Smooth muscle cell of the pulmonary artery (primary cell): ENCODE measurements at places on chromosomes 13 and 19. TPM values are rescaled to one million over a fixed set of nuclear protein-coding genes. Genes with fewer than 3 reads are reported as not detected.

OBI1 gene
- 8.2 and 10.7 TPM in 2 replicates for total RNA-seq

PABPC3 gene
- total RNA-seq: 0.10 and 0.13 TPM in 2 replicates

CBY2 gene
- total RNA-seq: not detected in 2 replicates

MYH14 gene
- 0.03 and 0.13 TPM in 2 replicates for total RNA-seq

COL4A1 gene
- total RNA-seq: 1,079 and 2,000 TPM in 2 replicates

RNF225 gene
- 0.13 TPM in 1 of 2 replicates, not detected in the other for total RNA-seq

STOML3 gene
- not detected in 2 replicates for total RNA-seq

OR7G1 gene
- not detected in 2 replicates for total RNA-seq

NLRP12 gene
- not detected in 2 replicates for total RNA-seq

SERPINE3 gene
- total RNA-seq: not detected in 2 replicates

KLK11 gene
- total RNA-seq: not detected in 2 replicates

CEACAM8 gene
- total RNA-seq: not detected in 2 replicates

ZNF546 gene
- total RNA-seq: 6.2 and 8.4 TPM in 2 replicates

SLITRK6 gene
- 0.39 and 0.53 TPM in 2 replicates for total RNA-seq

OR10H1 gene
- not detected in 2 replicates for total RNA-seq

CBARP gene
- total RNA-seq: 2.3 and 7.7 TPM in 2 replicates

INAFM1 gene
- total RNA-seq: 3.0 and 3.9 TPM in 2 replicates

ONECUT3 gene
- not detected in 2 replicates for total RNA-seq

LATS2 gene
- 15.7 and 16.6 TPM in 2 replicates for total RNA-seq

PRKCG gene
- 0.07 TPM in 1 of 2 replicates, not detected in the other for total RNA-seq

ZIK1 gene
- total RNA-seq: 5.2 and 6.8 TPM in 2 replicates

URAD gene
- not detected in 2 replicates for total RNA-seq

LMTK3 gene
- 0.33 and 0.89 TPM in 2 replicates for total RNA-seq

CEACAM3 gene
- total RNA-seq: not detected in 2 replicates

PALM gene
- 5.2 and 18.2 TPM in 2 replicates for total RNA-seq

SLC1A5 gene
- 122 and 169 TPM in 2 replicates for total RNA-seq

LILRB3 gene
- total RNA-seq: not detected in 2 replicates

ZNF497 gene
- total RNA-seq: 0.91 and 2.0 TPM in 2 replicates

IGFL3 gene
- total RNA-seq: not detected in 2 replicates

LCP1 gene
- 0.20 TPM in 1 of 2 replicates, not detected in the other for total RNA-seq

FLT3 gene
- total RNA-seq: not detected in 2 replicates

DACT3 gene
- total RNA-seq: 6.6 and 6.8 TPM in 2 replicates

ZNF177 gene
- 1.3 and 2.0 TPM in 2 replicates for total RNA-seq

IL4I1 gene
- total RNA-seq: 0.13 and 0.23 TPM in 2 replicates

PRR19 gene
- 0.20 and 0.23 TPM in 2 replicates for total RNA-seq

PSG11 gene
- total RNA-seq: not detected in 2 replicates

DCT gene
- total RNA-seq: 0.17 and 0.20 TPM in 2 replicates
